ENCODE measurements at places on chromosomes 1 and 21. TPM values are rescaled to one million over a fixed set of nuclear protein-coding genes. Genes with fewer than 3 reads are reported as not detected.
A peak's percentile ranks its signal among the peaks of the same experiment; 100 is the strongest.

DNA sequence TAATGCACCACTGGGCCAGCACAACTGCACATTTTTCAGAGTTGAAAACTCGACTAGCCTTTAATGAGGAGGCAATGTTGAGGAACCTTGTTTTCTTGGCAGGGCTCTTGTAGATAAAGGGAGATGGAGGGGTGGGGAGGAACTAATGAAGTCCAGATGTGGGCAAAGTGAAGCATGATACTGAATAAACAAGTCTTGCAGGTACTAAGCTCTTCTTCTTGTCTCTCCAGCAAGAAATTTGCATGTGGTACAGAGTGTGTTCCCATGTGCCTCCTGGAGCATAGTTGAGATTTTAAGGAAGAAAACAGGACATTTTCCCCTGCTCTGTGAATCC is 47.0 kb downstream of the PLPP3 start:
- DNase-seq: no peak

DNA sequence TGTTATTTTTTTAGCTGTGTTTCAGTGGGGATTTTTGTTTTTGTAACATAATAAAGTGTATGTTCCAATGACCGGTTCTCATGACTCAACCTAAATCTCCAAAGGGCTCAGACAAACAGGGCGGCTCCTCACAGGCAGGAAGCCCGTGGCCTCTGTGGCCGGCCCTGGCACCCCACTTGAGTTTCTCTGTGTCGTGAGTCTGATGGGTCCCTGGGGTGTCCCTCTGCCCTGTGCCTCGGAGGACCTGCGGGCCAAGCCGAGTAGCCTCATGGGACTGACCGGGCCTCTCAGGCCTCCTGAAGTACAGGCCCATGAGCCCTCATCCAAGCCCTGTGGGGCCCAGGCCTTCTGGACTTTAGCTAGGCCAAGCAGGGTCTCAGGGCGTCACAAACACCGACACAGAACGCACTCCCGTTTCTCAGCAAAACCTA is 16.1 kb upstream of the CCDC27 start:
- DNase-seq: peak; percentile 60

GRCh38 chr1:228958741-228959140 is 223.5 kb downstream of the RHOU start:
- no peak for DNase-seq

DNA sequence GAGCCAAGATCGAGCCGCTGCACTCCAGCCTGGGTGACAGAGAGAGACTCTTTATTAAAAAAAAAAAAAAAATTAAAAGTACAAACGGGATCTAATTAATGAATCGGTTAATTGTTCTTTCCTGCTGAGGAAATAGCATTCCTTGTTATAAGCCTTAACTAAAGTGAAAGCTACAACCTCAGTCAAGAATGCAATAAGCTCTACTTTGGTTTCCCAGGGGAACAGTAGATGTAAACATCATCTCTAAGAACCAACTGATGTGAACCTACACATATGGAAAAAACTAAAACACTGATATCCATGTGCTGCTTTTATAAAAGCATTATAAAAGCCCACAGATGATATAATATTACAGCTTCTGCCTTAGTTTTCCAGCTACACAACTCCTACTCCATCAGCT is 41.9 kb downstream of the LPGAT1 start:
- DNase-seq: no peak

GRCh38 chr1:201309416-201309815 is 26.1 kb downstream of the PKP1 start:
- peak; percentile 79 for DNase-seq

- no peak for DNase-seq
These were observed 173.6 kb downstream of the IER5 start for GRCh38 chr1:181262069-181262468.

DNA sequence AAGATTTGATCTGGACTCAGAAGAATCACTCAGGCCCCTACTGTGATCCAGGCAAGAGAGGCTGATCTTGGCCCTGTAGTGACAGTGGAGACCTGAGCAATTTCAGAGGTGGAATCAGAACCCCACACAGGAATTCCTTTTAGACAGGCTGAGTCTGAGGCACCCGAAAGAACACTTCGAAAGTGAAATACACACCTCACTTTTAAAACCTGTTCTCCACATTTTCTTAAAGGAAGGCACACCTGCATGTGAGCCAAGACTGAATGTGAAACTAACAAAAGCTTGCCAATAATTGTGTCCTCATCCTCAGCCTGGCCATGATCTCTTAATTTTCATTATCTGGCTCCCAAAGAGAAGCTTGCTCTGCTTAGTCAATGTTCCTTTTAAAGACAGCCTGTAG is 32.2 kb downstream of the SIPA1L2 start:
- DNase-seq: no peak

DNA sequence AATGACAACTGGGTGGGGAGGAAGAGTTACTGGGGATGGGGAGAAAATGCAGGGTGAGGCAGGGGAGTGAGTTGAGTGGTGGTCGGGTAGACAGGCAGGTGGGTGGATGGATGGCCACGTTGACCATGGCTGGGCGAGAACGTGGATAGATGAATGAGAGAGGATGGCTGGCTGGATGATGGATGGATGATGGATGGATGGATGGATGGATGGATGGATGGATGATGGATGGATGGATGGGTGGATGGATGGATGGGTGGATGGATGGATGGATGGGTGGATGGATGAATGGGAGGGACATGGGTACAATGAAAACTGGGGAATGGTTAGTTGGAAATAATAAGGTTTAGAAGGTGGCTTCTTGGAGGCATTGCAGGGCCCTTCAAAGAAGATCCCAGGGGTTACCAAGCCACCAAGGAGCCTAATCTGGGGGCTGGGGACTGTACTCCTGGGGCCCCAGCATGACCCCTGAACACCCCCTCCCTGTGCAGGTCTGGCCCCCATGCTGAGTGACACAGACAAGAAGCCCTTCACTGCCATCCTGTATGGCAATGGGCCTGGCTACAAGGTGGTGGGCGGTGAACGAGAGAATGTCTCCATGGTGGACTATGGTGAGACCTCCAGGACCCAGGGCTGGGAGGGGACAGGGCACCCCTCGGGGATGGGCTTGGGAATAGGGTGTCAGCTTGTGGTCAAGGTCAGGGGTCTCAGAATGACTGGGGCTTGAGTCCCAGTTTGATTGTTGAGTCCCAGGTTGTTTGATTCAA is 67.0 kb downstream of the ALPL start:
- no peak for DNase-seq

DNA sequence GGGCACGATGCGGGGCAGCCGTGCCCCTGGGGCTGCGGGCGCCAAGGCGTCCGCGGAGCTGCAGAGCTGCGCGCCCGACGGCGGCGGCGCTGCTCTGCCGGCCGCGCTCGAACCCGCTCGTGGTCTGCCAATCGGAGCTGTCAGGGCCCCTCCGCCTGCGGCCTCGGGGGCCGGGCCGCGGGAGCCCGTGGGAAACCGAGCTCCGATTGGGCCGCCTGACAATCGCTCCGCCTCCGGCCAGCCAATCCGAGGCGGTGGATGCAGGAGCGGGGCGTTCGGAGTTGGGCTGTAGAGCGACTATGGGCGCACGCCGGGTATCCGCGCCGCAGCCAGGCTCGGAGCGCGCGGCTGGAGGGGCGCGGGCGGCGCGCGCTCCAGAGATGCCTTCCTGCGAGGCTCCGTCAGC is 100.5 kb upstream of the SOD1 start:
- peak; percentile 91 for DNase-seq

DNA sequence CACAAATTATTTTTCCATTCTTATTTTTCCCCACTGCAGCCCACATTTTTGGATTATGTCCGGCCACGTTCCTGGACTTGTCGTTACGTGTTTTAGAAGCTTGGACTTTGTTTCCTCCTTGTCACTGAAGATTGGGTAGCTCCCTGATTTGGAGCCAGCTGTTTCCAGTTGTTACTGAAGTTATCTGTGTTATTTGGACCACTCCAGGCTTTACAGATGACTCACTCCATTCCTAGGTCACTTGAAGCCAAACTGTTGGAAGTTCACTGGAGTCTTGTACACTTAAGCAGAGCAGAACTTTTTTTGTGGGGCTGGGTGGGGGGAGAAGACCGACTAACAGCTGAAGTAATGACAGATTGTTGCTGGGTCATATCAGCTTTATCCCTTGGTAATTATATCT is 12.2 kb upstream of the AXDND1 start:
- DNase-seq: no peak

DNA sequence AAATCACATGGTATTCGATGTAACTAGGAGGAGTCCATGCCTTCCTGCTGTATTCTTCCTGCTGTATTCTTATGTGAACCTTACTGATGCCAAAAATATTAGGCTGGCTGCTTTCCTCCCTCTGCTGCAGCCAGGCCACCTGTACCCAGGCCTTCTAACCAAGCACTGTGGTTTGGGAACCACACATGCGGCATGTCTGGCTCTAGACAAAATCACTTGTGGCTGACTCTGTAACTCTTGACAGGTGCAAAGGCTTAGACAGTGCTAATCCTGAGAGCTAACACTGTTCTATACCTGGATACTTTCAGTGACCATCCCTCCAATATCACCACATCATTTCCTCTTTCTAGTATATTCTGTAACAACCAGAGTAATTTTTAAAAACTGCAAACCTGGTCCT is 67.7 kb downstream of the PCP4 start:
- no peak for DNase-seq

DNA sequence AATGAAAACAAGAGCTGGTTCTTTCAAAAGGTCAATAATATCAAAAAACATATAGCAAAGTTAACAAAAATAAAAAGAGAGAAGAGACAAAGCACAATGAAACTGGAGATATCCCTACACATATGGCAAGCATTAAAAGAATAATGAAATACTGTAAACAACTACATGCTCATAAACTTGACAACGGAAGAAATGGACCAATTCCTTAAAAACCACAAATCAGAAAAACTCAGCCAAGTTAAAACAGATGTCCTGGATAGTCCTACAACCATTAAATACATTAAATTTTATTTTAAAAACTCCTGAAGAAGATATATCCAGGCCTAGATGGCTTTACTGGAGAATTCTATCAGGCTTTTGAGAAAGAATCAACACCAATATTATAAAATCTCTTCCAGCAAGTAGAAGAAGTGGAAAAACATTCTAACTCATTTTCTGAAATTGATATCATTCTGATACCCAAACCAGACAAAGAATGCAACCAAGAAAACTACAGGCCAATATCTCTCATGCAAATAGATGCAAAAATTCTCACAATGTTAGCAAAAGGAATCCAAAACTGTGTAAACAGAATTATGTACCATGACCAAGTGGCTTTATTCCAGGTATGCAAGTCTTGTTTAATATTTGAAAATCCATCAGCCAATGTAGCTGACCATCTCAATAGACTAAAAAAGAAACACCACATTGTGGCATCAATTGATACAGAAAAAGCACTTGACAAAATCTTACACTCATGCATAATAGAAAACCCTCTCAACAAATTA is 56.1 kb upstream of the LRRC7 start:
- DNase-seq: no peak

GRCh38 chr1:154170547-154171222 is 15.8 kb upstream of the NUP210L start:
- no peak for DNase-seq

GRCh38 chr1:43121256-43121900 is 50.7 kb downstream of the EBNA1BP2 start:
- no peak for DNase-seq

GRCh38 chr1:230403442-230403841 is 22.7 kb downstream of the PGBD5 start:
- DNase-seq: no peak

DNA sequence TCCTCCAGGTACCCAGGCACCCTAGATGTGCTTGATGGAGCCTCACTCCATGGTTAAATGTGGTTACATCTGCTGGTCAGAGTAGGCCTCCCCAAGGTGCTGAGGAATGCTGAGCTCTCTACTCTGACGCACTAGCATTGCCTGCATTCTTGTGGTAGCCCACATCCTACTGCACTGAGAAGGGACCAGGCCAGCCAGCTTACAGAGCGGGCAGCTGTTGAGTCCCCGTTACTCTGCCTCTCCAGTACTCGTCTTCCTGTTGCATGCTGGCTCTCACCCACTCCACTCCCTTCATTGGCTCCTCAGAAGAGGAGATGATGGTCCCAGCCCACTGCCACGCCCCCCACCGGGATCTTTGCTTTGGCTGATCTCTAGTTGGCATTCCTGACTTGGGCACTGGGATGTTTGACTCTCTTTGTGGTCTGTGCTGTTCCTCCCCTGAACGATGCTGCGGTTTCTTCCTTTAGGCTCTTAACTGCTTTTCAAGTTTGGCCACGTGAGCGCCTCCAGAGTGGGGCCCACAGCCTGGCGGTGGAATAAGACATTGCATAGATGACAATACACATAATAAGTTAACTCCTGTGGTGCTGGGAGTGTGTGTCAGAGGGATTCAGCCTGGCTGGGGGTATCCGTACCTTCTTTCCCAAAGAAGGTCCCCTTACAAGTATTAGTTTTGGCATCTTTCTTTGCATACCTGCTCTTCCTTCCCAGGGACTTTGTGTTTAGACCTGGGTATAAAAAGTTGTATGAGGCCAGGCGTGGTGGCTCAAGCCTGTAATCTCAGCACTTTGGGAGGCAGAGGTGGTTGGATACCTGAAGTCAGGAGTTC is 18.6 kb downstream of the AZIN2 start:
- no peak for DNase-seq

- DNase-seq: no peak
These were observed 21.2 kb upstream of the BRDT start for GRCh38 chr1:91928026-91928425.

DNA sequence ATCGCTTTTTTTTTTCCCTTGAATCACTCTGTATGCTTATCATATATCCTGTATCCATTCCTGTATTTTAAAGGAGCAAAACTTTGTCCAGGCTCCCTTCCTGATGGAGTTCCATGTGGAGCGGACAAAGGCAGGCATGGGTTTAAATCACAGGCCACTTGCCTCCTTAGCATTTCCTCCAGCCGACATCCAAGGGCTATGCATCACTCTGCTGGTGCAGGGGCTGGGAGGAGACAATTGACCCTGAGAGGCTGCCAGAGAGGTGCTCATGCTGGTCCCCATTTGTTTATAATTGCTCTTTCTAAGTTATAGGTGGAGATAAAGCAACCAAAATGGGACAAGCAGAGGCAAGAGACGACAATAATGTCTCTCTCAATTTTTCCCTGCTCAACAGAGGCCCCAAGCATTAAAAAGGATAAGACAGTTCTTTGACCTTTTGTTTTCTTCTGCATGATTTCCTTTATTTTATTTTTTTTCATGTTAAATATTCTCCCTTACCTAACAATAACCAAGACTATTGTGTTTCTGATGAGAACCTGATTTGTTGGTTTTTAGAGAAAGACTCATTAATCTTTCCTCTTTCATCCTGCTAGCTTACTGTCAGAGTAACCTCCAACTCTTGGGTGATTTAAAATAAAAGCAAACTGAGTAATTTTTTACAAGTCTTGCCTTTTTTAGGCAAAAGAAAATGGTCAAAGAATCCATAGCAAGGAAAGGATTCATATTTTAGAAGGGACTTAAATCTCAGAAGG is 353.7 kb downstream of the ADGRL2 start:
- DNase-seq: no peak

Gene PDE9A
- total RNA-seq: 3.4 TPM

Gene BRDT
- not detected for total RNA-seq

Gene CAMK2N1
- total RNA-seq: 11.8 TPM

Gene MUTYH
- total RNA-seq: 8.3 TPM

Gene GNAT2
- not detected for total RNA-seq

Gene FRRS1
- 2.8 TPM for total RNA-seq

Gene RGS13
- not detected for total RNA-seq

Gene INAVA
- total RNA-seq: not detected

Gene C2CD4D
- not detected for total RNA-seq

Gene SPRR2A
- total RNA-seq: not detected

Gene S100A7
- total RNA-seq: not detected

Gene MNDA
- total RNA-seq: 4.9 TPM

Gene AXDND1
- not detected for total RNA-seq

Gene ZNF697
- total RNA-seq: 8.8 TPM

Gene ERICH3
- not detected for total RNA-seq
